ENCODE measurements at places on chromosomes 7 and 10.

DNA sequence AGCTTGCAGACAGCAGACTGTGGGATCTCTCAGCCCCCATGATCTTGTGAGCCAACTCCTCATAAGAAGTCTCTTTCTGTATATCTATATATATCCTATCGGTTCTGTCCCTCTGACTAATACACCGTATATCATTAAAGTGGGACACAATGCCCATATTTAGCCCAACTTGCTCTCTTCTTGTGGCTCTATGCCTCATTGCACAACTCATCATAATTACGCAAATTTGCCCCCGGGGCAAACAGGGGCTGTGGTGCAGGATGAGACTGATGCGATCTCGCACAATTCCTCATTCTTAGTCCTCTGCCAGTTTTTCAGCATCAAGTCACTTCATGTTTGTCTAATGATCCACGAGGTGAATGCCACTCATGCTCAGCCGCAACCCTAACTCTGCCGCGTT is 183.2 kb downstream of the PRPF18 start:
- DNase-seq, result no peak

DNA sequence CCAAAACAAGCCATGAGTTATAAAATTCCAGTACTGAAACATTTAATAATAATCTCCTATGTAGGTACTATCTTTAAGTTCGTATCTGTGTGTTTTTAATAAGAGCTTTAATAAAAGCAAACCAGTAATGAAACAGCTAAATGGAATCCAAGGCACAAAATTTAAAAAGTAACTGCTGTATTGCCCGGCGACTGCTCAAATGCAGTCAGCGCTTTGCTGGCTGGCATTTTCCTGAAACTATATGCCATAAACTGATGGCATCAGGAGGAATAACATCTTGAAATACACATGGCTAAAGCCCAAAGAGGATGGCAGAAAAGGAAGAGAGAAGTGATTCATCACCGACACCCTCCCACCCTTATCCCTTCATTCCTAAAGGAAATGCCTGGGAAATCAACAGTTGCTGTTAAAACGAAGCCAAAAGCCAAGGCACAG is 133.1 kb downstream of the CUBN start:
- DNase-seq, result no peak

DNA sequence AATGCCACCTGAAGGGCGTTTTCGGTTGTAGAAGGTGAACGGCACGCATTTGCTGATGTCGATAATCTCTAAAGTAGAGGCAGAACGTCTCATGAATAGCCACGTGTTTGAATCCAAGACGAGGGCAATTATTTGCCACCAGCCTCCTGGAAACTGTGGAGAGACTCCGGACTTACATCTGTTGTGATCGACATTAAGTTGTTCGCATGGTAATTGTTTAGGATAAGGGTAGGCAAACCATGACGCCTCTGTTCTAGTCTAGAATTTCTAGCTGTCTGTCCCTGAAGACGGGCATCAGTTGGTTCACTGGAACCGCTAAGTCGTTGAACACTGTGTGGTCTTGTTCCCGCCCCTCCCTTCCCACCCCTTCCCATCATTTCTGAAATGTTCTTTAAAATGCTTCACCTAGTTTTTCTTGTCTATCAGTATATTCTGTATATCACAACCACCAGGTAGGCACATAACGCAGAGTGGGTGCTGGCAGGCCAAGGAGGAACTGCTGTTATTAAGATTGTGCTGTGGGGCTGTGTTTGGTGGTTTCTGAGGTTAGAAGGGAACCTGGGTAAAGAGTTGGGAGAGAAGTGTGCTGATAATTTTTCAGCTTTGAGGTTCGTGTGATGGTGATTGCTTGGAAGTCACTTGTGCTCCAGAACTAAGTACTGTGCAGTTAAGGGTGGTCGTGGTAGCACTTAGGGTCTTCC is 1.2 kb downstream of the UBE3C start:
- no peak for DNase-seq

DNA sequence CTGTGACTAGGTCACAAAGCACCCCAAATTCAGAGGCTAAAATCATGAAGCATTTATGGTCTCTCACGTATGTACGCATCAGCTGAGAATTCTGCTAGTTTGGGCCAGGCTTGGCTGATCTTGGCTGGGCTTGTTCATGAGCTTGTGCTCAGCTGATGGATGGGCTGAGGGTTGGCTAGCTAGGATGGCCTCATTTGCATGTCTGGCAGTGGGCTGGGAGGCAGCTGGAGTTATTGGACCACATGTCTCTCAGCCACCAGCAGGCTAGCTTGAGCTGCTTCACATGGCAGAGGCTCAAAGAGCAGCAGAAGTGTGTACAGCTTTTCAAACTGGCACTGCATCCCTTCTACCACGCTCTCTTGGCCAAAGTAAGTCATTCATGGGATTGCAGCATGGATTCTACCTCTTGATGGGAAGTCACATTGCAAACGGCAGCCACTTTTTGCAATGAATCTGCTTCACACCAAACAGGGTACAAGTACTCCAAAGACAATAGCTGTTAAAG is 770.3 kb downstream of the TYW1 start:
- no peak for DNase-seq

DNA sequence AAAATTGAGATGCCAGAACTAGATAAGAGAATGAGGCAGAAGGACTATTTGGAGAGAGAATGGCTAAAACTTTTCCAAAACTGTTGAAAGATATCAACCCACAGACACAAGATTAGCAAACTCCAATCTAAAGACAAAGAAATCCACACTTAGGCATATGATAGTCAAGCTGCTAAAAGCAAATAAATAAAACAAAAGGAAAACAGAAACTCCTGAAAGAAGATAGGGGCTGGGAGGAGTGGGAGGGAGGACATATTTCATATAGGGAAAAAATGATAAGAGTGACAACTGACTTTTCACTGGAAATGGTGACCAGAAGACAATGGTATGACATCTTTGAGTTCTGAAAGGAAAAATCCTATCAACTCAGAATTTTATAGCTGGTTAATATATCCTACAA is 105.4 kb upstream of the ADO start:
- no peak for DNase-seq

- no peak for DNase-seq
Observed at GRCh38 chr10:17113346-17113745, 16.3 kb downstream of the CUBN start.

- DNase-seq, result no peak
Observed at GRCh38 chr10:86632951-86633350, 21.4 kb upstream of the OPN4 start.

Measured in omental fat pad (tissue), 4 donors.